Transverse colon (tissue), 4 donors: ENCODE measurements at places on chromosomes 7 and 10.
A peak's percentile ranks its signal among the peaks of the same experiment; 100 is the strongest.

GRCh38 chr10:99329304-99329553, at the start of gene CNNM1:
Gene CNNM1 (plus strand): TSS chr10:99329356. CDS start chr10:99329388, 32 bp downstream.
- no peak for DNase-seq

DNA sequence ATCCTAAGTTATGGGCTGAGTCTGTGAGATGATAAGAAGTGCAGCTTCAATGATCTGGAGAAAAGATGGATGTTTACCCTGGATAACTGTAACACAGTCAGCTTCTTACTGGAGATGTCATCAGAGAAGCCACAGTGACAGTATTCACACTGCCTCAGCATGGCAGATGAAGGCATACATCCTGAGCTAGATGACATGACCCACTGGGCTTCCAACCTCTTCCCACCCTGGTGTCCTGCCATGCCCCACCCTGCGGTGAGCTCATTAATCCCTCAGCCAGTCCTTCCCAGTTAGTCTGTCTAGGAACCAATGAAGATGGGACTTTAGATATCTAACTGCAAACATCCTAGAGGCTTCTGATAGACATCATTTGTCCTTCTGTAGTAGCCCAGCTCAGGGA, 213.8 kb downstream of the TAX1BP1 start:
- no peak for DNase-seq

GRCh38 chr10:13272164-13272571, 27.7 kb downstream of the PHYH start:
- DNase-seq: peak; percentile 12

- DNase-seq: no peak
Observed at GRCh38 chr7:37598824-37599223, 84.7 kb upstream of the GPR141 start.

DNA sequence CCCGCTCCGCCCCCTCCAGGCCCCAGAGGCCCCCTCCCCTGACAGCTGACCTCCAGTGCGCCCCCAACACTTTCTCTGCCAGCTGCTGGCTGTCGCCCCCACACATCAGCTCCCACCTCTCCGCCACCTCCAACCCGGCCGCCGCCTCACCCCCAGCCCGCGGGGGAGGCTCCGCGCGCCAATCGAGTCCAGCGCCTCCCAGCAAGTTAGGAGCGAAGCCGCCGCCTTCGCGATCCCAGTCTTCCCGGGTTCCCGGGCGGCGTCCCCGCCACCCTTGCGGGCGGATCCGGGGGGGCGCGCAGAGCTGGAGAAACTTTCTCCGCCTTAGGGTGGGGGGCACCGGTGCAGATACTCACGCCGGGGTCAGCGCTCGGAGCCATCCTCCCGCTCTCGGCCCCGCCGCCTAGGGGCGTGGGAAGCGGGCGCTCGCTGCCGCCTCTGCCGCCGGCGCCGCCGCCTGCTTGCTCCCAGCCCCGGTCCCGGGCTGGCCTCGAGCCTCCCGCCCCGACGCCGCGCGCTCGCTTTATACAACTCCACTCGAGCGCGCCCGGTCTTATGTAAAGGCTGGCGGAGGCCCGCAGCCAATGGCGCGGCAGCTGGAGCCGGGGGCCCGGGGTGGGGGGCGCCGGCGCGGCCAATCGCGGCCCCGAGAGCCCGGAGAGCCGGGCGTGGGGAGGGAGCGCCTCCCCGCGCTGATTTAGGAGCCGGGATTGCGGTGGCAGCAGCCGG, at the start of gene CRTAC1:
Gene CRTAC1 (minus strand): TSS at position 529 of the 729 bp plus-strand sequence. CDS start 149 bp downstream, at position 380.
- peak; percentile 41 for DNase-seq

- DNase-seq: peak; percentile 25
Observed at GRCh38 chr10:46992803-46993561, 81.8 kb downstream of the PTPN20 start.

DNA sequence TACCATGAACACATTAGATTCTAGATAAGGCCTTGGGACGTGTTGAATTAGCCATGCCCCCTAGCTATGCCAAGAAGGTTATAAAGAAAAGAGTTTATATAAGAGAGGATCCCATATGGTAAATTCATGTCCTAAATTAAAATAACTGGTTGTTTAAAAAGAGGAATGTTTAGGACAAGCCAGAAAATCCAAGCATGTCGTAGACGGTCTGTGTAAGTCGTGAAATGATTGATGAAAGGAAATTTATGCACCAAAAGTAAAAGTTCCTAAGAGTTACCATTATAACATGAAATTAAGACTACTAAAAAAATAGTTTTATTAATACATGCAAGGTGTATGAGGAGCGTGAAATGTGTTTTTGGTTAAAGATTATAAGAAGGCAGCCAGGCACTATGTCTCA, 624.9 kb downstream of the ARL4A start:
- DNase-seq: no peak

DNA sequence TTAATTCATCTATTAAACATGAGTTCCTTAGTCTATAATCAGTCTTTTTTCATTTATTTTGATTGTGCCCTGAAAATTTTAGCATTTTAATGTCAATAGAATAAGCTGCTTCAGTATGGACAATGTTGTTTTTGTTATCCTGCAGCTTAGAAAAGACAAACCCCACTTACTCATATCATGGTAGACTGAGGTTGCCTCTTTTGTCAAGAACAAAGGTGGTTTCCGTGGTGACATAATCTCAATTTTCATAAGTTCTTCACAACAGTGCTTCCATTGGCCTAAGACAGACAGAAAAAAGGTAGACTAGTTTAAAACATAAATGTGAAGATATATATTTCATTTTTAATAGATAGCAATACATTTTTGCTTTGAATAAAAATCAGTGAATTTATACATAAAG, 69.1 kb downstream of the RTKN2 start:
- DNase-seq: no peak

DNA sequence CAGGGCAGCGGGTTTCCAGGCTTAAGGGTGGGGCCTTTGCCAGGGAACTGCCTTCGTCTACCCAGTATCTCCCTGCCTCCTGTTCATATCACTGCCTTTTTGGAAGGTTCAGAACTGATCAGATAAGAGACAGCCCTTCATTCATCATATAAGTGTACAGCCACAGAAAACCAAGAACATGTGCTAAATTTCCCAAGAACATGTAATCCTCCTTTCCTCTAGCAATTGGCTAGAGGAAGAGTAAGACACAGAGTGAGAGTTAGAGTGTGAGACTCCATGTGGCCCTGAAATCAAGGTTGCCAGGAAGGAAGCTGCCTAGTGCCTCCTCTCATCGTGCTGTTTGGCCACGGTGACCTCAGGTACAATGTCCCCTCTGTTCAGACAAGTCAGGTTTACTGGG, 770.9 kb downstream of the TNS3 start:
- DNase-seq: no peak

DNA sequence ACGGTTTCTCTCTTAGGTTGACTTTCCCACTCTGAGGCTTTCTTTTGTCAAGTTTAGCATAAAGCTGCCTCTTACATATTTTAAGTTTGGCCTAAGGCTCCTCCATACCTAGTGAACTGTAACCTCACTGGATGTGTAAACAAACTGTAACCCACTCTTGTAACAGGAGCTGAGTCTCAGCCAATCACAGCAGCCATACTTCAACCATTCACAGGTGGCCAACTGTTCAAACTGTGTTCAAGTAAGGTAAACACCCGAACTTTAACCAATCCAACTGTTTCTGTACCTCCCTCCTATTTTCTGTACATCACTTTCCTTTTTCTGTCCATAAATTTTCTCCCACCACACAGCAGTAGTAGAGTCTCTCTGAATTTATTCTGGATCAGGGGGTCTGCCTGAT, 7.7 kb upstream of the NRBF2 start:
- no peak for DNase-seq

GRCh38 chr10:103752680-103753248, 102.6 kb downstream of the SH3PXD2A start:
- DNase-seq: no peak

- no peak for DNase-seq
Observed at GRCh38 chr7:156184164-156184563, 371.9 kb upstream of the SHH start.

DNA sequence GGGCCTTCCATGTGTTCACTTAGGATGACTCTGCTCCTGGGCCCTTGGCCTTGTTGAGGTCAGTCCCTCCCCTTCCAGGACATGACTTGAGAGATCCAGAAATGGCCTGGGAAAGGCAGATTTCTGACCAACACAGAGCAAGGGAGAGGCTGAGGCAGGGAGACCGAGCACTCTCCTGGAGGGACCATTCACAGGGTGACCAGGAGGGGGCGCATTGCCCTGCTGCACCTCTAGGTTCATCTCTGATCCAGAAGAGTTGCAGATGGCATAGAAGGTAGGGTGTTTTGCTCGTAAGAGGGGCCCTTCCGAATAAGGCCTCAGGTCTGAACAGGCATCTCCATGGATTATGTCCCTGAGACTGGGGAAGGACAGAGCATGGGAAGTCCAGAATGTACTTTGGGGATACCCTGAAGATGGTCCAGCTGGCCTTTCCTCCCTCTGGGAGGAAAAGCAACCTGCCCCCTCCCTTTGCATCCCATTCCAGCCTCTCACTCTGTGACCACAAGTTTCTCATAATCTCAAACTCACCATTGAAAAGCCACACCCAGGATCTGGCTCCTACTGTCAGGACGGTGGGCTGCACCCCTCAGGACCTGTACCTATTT, 6.6 kb downstream of the DMBT1 start:
- peak; percentile 30 for DNase-seq

DNA sequence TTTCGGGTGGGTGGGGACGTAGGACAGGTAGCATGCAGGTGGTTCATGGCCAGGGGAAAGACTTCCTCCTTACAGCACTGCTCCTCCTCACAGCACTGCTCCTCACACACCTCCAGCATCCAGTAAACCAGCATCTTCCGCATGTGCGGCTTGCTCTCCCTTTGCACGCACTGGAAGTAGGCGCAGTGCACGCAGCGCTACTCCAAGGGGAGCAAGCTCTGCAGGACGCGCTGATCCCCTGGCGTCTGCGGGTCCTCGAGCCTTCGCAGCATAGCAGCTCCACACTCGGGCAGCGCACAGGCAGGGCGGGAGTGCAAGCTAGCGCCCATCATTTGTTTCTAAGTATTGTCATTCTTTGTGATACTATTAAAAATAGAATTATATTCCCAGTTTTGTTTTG, 30.5 kb upstream of the MAP3K8 start:
- no peak for DNase-seq

GRCh38 chr10:86191166-86191565, 175.4 kb downstream of the GRID1 start:
- no peak for DNase-seq

- peak; percentile 67 for DNase-seq
Observed at GRCh38 chr7:140653319-140654108, 12.9 kb upstream of the DENND2A start.

- no peak for DNase-seq
Observed at GRCh38 chr10:130257897-130258296, 121.7 kb downstream of the GLRX3 start.

DNA sequence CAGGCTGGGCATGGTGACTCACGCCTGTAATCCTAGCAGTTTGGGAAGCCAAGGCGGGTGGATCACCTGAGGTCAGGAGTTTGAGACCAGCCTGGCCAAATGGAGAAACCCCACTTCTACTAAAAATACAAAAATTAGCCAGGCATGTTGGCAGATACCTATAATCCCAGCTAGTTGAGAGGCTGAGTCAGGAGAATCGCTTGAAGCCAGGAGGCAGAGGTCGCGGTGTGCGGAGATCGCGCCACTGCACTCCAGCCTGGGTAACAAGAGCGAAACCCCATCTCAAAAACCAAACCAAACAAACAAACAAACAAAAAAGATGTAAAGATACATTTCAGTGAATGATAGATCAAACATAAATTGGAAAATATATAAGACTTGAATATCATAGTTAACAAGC, 105.9 kb downstream of the PLPP4 start:
- DNase-seq: no peak

- DNase-seq: no peak
Observed at GRCh38 chr7:22683379-22683778, 43.6 kb upstream of the IL6 start.

DNA sequence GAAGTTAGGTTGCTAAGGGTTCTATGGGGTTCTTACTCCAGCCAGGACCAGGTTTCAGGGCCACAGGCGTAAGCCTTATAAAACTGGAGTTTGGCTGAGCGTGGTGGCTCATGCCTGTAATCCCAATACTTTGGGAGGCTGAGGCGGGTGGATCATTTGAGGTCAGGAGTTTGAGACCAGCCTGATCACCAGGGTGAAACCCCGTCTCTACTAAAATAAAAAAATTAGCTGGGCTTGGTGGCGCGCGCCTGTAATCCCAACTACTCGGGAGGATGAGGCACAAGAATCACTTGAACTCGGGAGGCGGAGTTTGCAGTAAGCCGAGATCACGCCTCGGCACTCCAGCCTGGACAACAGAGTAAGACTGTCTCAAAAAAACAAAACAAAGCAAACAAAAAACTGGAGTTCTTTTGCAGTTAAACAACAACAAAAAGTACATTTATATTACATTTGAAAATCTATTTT, 347 bp upstream of the RRP12 start:
- no peak for DNase-seq

DNA sequence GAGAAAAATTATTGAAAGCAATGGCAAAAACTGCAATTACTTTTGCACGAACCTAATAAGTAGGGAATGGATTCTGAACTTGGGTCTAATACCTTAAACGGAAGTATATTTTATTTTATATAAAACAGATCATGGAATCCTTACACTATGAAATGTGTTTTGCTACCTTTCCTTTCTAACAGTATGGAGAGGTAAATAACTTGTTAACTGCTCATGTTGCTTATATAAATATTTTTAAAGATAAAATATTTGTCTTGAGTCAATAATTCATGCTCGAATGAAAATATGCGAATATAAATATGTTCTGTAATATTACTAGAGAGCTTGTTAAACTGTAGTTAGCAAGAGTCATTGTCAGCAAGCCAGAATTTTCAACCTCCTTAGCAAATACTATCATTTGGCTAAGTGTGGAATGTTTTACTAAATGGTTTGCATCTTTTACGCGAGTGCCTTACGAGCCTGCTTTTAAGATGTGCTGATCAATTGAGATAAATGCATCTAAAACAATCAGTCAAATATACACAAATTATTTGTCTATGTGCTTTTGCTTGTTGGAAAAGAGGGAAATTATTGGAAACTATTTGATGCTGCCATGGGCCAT, 5.9 kb downstream of the GNAT3 start:
- DNase-seq: no peak

DNA sequence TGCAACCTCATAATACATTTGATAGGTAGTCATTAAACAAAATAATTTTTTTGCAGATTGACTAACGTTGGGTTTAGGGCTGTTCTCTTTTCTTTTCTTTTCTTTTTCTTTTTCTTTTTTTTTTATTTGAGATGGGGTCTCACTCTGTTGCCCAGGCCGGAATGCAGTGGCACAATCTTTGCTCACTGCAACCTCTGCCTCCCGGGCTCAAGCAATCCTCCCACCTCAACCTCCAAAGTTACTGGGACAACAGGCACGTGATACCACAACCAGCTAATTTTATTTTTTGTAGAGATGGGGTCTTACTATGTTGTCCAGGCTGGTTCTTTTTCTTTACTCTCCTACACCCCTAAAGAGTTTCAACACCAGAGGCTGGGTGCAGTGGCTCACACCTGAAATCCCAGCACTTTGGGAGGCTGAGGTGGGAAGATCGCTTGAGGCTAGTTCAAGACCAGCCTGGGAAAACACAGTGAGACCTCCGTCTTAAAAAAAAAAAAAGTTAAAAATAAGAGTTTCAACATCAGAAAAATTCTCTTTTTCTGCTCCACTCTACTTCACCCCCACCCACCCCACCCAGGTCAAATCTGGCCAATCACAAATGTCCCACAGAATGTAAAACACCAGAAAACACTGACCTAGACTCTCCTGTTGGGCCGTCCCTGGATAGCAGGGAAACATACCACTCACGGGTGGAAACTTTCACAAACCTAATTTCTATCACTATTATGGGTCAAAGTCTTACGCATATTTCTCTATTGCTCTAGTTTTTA, 3.0 kb downstream of the HIP1 start:
- no peak for DNase-seq

- DNase-seq: no peak
Observed at GRCh38 chr10:79200346-79200745, 131.6 kb downstream of the ZMIZ1 start.
